ENCODE measurements at places on chromosomes 16 and 17. TPM values are rescaled to one million over a fixed set of nuclear protein-coding genes. Genes with fewer than 3 reads are reported as not detected.

The COL1A1 gene
- 80.6 TPM for total RNA-seq

The TRPV2 gene
- 0.28 TPM for total RNA-seq

The FBXO39 gene
- total RNA-seq, result not detected

The TMEM106A gene
- 5.8 TPM for total RNA-seq

The ABCA10 gene
- 0.04 TPM for total RNA-seq

The WNT9B gene
- total RNA-seq, result not detected

The KIF2B gene
- total RNA-seq, result not detected

The MT1F gene
- total RNA-seq, result not detected

The STAC2 gene
- 0.56 TPM for total RNA-seq

The PARD6A gene
- 0.74 TPM for total RNA-seq

The TNFSF13 gene
- 7.4 TPM for total RNA-seq

The GOSR2 gene
- 41.3 TPM for total RNA-seq

The KRTAP3-2 gene
- not detected for total RNA-seq

The CCDC40 gene
- 11.3 TPM for total RNA-seq

The MEIOC gene
- 0.46 TPM for total RNA-seq

The CCDC200 gene
- total RNA-seq, result 0.48 TPM

The MYH13 gene
- total RNA-seq, result 0.09 TPM

The RHBDL3 gene
- total RNA-seq, result 0.04 TPM

The EVPLL gene
- total RNA-seq, result not detected

The NOD2 gene
- not detected for total RNA-seq

The CNTD1 gene
- 0.27 TPM for total RNA-seq

The SMIM36 gene
- not detected for total RNA-seq

The MARVELD3 gene
- not detected for total RNA-seq

The SBK1 gene
- total RNA-seq, result 11.7 TPM

The PRAC1 gene
- not detected for total RNA-seq

The VTN gene
- total RNA-seq, result 5.2 TPM

The NPIPB8 gene
- total RNA-seq, result not detected

The PABPN1L gene
- not detected for total RNA-seq

The TEKT3 gene
- total RNA-seq, result 0.12 TPM

The CCL15 gene
- total RNA-seq, result not detected

Data from cardiac muscle cell (in vitro differentiated cells and primary cell).